Thoracic aorta (tissue), 2 donors: ENCODE measurements at places on chromosomes 6 and 20. TPM values are rescaled to one million over a fixed set of nuclear protein-coding genes. Genes with fewer than 3 reads are reported as not detected.

Gene LBP
- 1.7 TPM for total RNA-seq

Gene TBPL1
- 8.5 TPM for total RNA-seq

Gene SAMD10
- 0.78 TPM for total RNA-seq

Gene PSMA7
- 228 TPM for total RNA-seq

GRCh38 chr6:22222469-22222868 is 74.4 kb downstream of the PRL start:
- no peak for DNase-seq

DNA sequence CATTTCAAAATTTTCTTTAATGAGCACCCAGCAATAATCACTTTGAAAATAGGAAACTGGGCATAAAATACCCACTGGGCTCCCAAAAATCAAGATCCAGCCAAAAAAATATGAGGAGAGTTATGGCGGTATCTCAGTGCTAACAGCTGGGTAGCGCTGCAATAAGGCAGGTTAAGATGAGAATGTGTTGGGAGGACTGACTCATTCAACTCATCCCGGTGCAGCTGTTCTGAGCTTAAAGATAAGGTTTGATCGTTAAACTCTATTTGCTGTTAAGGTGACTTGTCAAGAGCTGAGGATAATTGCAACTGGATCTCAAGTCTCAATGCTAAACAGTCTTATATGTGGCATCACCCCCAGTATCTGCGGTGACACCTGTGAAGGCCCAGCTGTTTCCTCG is 507.7 kb downstream of the EPM2A start:
- no peak for DNase-seq

DNA sequence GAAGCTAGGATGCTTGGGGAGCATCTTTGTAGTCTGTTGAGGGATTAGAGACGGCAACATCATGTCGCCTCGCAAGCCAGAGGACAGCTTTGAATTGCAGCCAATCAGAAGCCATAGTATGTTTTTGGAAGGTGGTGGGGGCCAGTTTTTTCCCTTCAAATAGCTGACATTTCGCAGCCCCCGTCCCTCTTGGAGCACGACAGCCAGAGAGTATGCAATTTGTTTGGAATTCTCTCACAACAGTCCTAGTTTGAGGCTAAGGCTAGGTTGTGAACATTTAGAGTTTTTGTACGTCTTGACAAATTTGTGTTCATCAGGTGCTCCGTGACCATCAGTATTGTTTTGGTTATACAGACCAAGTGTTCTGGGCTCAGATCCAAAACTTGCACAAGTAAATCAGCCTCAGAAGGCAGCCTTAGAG is 83.3 kb downstream of the PLCB1 start:
- DNase-seq = no peak

GRCh38 chr20:19024296-19025035 is 188.0 kb upstream of the SLC24A3 start:
- no peak for DNase-seq

DNA sequence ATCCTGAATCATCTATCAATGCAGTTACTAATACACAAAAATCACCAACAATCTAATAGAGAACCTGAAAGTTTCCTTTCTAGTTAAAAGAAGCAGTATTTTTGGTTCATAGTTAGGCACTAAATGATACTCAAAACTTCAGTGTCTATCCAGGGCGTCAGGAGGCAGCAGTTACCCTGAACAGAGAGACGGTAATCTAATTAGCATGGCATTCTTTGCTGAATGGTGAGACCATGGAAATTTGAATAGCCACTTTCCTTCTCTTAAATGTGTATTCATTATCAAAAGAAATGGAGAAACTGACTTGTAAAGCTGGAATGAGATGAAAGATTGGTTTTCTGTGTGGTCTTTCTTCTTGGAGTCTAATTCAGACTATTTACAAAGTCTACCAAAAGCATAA is 146.6 kb upstream of the BMP5 start:
- no peak for DNase-seq

- DNase-seq = no peak
Observed at GRCh38 chr6:165049362-165049761, 260.0 kb downstream of the C6orf118 start.
